Stimulated activated CD8-positive, alpha-beta memory T cell treated with anti-CD3 and anti-CD28 coated beads, Interleukin-4, amount 100 ng/mL, for 4 hours (primary cell): ENCODE measurements at places on chromosomes 5 and 9.

- no peak for DNase-seq
Observed at GRCh38 chr5:362189-362588, 40.7 kb downstream of the AHRR start.

DNA sequence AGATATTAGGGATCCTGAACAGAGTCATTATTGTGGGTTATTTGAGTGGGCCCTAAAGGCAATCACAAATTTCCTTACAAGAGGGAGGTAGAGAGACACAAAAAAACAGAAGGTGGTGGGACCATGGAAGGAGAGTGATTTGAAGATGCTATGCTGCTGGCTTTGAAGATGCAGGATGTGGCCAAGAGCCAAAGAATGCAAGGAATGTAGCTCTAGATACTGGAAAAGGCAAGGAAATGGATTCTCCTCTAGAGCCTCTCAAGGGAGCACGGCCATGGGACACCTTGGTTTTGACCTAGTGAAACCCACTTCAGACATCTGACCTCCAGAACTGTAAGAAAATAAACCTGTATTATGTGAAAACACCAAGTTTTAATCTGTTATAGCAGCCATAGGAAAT, 53.8 kb downstream of the TTC39B start:
- no peak for DNase-seq

GRCh38 chr9:83511051-83511450, 27.1 kb downstream of the FRMD3 start:
- DNase-seq: no peak

DNA sequence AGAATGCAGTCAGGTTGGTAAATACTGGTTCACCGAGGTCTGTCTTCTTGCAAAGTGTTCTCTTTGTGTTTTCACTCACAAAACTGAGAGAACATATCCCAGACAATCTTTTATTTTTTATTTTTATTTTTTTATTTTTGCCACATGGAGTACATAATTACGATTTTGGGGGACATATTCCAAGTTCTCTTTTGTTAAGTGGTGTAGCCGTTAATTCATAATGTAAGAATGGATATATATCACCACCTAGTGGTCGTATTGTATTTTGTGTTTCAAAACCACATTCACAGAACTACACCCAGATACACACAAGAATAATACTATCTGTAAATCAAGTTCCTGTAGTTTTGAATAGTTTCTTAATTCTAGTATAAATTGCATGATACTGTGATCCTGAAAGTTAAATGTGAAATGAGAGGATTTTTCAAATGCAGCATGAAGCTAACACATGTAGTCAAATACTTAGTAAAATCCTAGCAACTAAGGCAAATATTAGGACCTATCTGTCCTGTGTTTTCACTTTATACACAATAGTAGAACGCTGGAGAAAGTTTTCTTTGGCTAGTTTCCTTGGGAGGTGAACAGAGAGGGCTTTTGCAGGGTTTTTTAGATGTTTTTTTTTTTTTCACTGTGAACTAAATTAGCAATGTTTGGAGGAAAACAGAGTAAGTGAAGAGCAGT, 92.7 kb downstream of the VCAN start:
- DNase-seq: no peak
